ENCODE measurements at places on chromosomes 11 and 22. TPM values are rescaled to one million over a fixed set of nuclear protein-coding genes. Genes with fewer than 3 reads are reported as not detected.

- H3K36me3 ChIP-seq, result no peaks in the 10 kb centered on the region
- H3K4me3 ChIP-seq, result no peak overlapping the region
- no peak overlapping the region for H3K27ac ChIP-seq
- DNase-seq, result no peak
- H3K4me1 ChIP-seq, result no peaks in the 10 kb centered on the region
These were observed 91.4 kb upstream of the TOP3B start for GRCh38 chr22:22073769-22074561.

DNA sequence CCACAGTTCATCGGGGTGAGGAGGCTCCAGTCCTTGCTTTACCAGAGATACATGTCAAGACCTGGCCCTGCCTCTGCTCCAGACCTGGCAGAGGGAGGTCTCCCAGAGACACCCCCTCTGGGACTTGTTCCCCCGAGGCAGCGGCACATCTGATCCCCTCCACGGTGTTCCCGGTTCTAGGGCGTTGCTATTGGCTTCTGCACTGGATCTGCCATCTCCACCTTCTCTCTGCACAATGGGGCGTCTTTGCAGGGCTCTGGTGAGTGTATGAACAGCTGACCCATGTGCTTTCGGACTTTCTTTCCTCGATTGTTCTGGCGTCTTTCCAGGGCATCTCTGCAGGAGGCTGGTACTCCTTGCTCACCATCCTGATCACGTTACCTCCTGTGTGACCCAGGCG is 930.4 kb downstream of the TBC1D22A start:
- no peak for DNase-seq
- H3K4me1 ChIP-seq, result no peaks in the 10 kb centered on the region
- H3K27me3 ChIP-seq, result no peaks in the 10 kb centered on the region
- H3K36me3 ChIP-seq, result no peaks in the 10 kb centered on the region

- no peaks in the 10 kb centered on the region for H3K27me3 ChIP-seq
- no peak overlapping the region for H3K27ac ChIP-seq
- H3K36me3 ChIP-seq, result no peaks in the 10 kb centered on the region
- no peaks in the 10 kb centered on the region for H3K4me1 ChIP-seq
- H3K4me3 ChIP-seq, result no peak overlapping the region
- no peak for DNase-seq
These were observed 117.3 kb downstream of the ETS1 start for GRCh38 chr11:128470081-128470480.

- no peaks in the 10 kb centered on the region for H3K27me3 ChIP-seq
- no peak overlapping the region for H3K4me3 ChIP-seq
- DNase-seq, result no peak
These were observed 29.8 kb downstream of the BID start for GRCh38 chr22:17744430-17744829.

GRCh38 chr11:5603326-5603725 is 6.9 kb downstream of the TRIM6 start:
- H3K27me3 ChIP-seq, result no peaks in the 10 kb centered on the region
- no peak overlapping the region for H3K27ac ChIP-seq
- DNase-seq, result no peak
- H3K36me3 ChIP-seq, result no peaks in the 10 kb centered on the region
- H3K4me1 ChIP-seq, result no peaks in the 10 kb centered on the region
- H3K4me3 ChIP-seq, result no peak overlapping the region

DNA sequence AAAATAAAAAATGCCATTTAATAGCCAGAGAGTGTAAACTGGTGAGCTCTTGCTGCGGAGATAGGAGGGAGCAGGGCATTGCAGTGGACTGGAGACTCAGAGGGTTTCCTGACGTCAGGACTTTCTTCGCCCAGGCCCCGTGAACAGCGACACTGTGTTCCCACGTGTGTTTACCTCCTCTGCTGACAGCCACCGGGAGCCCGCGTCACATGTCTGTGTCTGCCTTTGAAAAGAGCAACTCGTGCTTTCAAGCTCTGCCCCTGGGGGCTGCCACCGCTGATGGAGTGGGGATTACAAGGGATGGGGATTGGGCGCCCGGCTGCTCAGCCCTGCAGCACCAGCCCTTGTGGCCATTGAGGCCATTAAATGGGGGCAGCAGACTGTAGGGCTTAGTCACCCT is 3.3 kb downstream of the TANGO2 start:
- H3K27me3 ChIP-seq, result no peaks in the 10 kb centered on the region
- no peak overlapping the region for H3K4me3 ChIP-seq
- no peak for DNase-seq

- no peak overlapping the region for H3K27ac ChIP-seq
- H3K4me1 ChIP-seq, result no peaks in the 10 kb centered on the region
- H3K36me3 ChIP-seq, result no peaks in the 10 kb centered on the region
- no peak overlapping the region for H3K4me3 ChIP-seq
These were observed 8.8 kb upstream of the APOL5 start for GRCh38 chr22:35708917-35709316.

GRCh38 chr11:48142889-48143288 is 73.7 kb upstream of the OR4B1 start:
- no peak for DNase-seq
- no peaks in the 10 kb centered on the region for H3K4me1 ChIP-seq
- no peak overlapping the region for H3K27ac ChIP-seq
- no peaks in the 10 kb centered on the region for H3K27me3 ChIP-seq

- peak; percentile 79 for DNase-seq
- H3K4me3 ChIP-seq, result no peak overlapping the region
- H3K27me3 ChIP-seq, result no peaks in the 10 kb centered on the region
- H3K4me1 ChIP-seq, result peaks cover 11% of the 10 kb centered on the region
These were observed 16.0 kb downstream of the TXN2 start for GRCh38 chr22:36465232-36466021.

DNA sequence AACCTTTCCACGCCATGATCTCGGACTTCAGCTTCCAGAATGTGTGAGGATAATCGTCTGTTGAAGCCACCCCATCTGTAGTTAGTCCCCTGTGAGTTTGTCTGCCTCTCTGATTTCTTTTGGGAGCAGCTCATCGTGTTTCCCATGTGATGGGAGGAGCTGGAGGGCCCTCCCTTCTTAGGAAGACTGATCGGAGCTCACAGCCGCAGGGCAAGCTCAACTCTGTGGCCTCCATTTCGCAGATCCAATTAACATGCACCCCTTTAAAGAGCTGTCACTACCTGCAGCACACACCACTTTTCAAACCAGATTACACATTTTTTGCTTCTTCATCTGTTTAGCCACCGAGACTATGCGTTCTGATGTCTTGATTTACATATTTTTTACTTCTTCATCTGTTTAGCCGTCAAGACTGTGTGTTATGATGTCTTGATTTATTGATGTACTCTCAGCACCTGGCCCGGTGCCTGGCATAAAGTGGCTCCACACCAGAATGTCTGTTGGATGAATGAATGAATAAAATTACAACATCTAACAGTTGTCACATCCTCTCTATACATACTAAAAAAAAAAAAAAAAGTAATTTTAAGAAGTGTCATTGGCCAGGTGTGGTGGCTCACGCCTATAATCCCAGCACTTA is 14.9 kb upstream of the PPFIA1 start:
- H3K27me3 ChIP-seq, result no peaks in the 10 kb centered on the region
- H3K4me3 ChIP-seq, result no peak overlapping the region

DNA sequence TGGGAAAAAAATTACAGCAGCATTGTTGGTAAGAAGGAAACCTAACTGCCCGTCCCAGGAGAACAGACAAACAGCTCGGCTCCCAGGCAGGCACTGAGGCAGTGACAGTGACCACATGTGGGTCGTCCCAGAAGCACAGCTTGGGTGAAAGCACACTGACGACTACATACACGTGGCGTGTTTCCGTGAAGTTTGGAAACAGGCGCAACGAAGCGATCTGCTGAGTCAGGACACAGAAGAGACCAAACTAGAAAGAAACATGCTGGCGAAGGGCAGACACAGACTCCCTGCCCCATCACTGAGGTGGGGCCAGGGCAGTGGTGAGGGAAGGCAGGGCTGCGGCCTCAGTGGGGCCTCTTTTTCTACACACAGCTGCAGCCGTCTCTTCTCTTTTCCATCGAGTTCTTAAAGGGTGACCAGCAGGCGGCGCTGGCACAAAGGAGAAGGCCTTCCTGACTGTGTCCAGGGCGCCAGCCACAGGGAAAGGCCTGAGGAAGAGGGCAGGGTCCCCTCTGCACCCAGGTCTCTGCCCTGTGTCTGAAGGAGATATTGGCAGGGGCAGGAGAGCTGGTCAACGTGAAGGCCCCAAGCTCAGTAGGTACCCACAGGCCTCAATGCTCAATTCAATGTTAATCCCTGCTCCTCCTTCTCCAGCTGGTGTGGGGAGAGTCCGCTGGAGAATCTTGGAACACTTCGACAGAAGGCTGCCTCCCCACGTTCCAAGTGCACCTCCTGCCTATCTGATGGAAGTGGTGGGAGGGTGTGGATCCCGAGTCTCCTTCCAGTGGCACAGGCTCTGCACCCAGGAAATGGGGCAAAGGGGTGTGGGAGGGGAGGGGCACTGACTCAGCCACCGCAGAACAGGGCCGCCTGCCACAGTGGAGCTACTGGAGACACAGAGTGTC is 19.9 kb downstream of the CARS1 start:
- H3K4me1 ChIP-seq, result no peaks in the 10 kb centered on the region
- no peak overlapping the region for H3K27ac ChIP-seq
- no peak overlapping the region for H3K4me3 ChIP-seq
- H3K27me3 ChIP-seq, result no peaks in the 10 kb centered on the region
- DNase-seq, result peak; percentile 75
- H3K36me3 ChIP-seq, result no peaks in the 10 kb centered on the region

GRCh38 chr11:102662607-102663006 is 37.5 kb upstream of the MMP20 start:
- H3K4me3 ChIP-seq, result no peak overlapping the region
- H3K27ac ChIP-seq, result no peak overlapping the region
- no peaks in the 10 kb centered on the region for H3K27me3 ChIP-seq
- no peaks in the 10 kb centered on the region for H3K4me1 ChIP-seq

- H3K27me3 ChIP-seq, result no peaks in the 10 kb centered on the region
- no peak overlapping the region for H3K27ac ChIP-seq
- H3K4me3 ChIP-seq, result no peak overlapping the region
- H3K36me3 ChIP-seq, result no peaks in the 10 kb centered on the region
- no peak for DNase-seq
These were observed 16.7 kb downstream of the TBCEL start for GRCh38 chr11:121040614-121041002.

GRCh38 chr11:121722431-121723245 is 269.9 kb upstream of the SORL1-AS1 start:
- H3K4me1 ChIP-seq, result no peaks in the 10 kb centered on the region
- H3K27ac ChIP-seq, result peak overlapping the region; percentile 78
- peak; percentile 85 for DNase-seq
- H3K4me3 ChIP-seq, result peak overlapping the region; percentile 41
- no peaks in the 10 kb centered on the region for H3K36me3 ChIP-seq
- no peaks in the 10 kb centered on the region for H3K27me3 ChIP-seq

- no peaks in the 10 kb centered on the region for H3K4me1 ChIP-seq
- no peak overlapping the region for H3K27ac ChIP-seq
- no peaks in the 10 kb centered on the region for H3K27me3 ChIP-seq
- no peaks in the 10 kb centered on the region for H3K36me3 ChIP-seq
- DNase-seq, result no peak
These were observed 16.7 kb downstream of the ATG2A start for GRCh38 chr11:64900263-64900678.

GRCh38 chr22:39204216-39204615 is 40.6 kb downstream of the PDGFB start:
- no peak overlapping the region for H3K4me3 ChIP-seq
- H3K27ac ChIP-seq, result no peak overlapping the region
- no peaks in the 10 kb centered on the region for H3K4me1 ChIP-seq
- DNase-seq, result no peak
- no peaks in the 10 kb centered on the region for H3K36me3 ChIP-seq

GRCh38 chr11:72754149-72754543 is 1.9 kb upstream of the ARAP1 start:
- H3K36me3 ChIP-seq, result no peaks in the 10 kb centered on the region
- H3K4me3 ChIP-seq, result no peak overlapping the region
- no peaks in the 10 kb centered on the region for H3K27me3 ChIP-seq
- peaks cover 24% of the 10 kb centered on the region for H3K4me1 ChIP-seq
- H3K27ac ChIP-seq, result no peak overlapping the region

GRCh38 chr11:27700351-27701301 is at the start of gene BDNF:
TSS of gene BDNF (minus strand) at chr11:27700455. CDS start at chr11:27658564, 41,891 bp downstream.
- H3K4me3 ChIP-seq, result peak within 1 kb of the TSS; percentile 37
- DNase-seq, result no peak
- H3K27ac ChIP-seq, result no peak within 1 kb of the TSS

- no peaks in the 10 kb centered on the region for H3K27me3 ChIP-seq
- no peak for DNase-seq
- H3K27ac ChIP-seq, result no peak overlapping the region
- H3K4me1 ChIP-seq, result no peaks in the 10 kb centered on the region
These were observed 673.4 kb downstream of the TBC1D22A start for GRCh38 chr22:47435826-47436225.

GRCh38 chr11:66321606-66322005 is 4.8 kb upstream of the CD248 start:
- H3K36me3 ChIP-seq, result no peaks in the 10 kb centered on the region
- no peaks in the 10 kb centered on the region for H3K27me3 ChIP-seq
- H3K4me3 ChIP-seq, result no peak overlapping the region
- no peak overlapping the region for H3K27ac ChIP-seq

- H3K27me3 ChIP-seq, result no peaks in the 10 kb centered on the region
- no peaks in the 10 kb centered on the region for H3K36me3 ChIP-seq
- no peak overlapping the region for H3K4me3 ChIP-seq
These were observed 75.5 kb downstream of the MICAL2 start for GRCh38 chr11:12185914-12186313.

CRYAB gene
- total RNA-seq, result 67.1 TPM

APLNR gene
- not detected for total RNA-seq

SAA2 gene
- not detected for total RNA-seq

TBX1 gene
- 1.0 TPM for total RNA-seq

SPI1 gene
- 9.7 TPM for total RNA-seq

PITPNM1 gene
- total RNA-seq, result 89.7 TPM
